NCI-H1930 (cell line): ENCODE measurements at places on chromosomes 2 and 18.

GRCh38 chr2:102030855-102031527 lies 39.2 kb downstream of the IL1R2 start:
- no peak for DNase-seq

DNA sequence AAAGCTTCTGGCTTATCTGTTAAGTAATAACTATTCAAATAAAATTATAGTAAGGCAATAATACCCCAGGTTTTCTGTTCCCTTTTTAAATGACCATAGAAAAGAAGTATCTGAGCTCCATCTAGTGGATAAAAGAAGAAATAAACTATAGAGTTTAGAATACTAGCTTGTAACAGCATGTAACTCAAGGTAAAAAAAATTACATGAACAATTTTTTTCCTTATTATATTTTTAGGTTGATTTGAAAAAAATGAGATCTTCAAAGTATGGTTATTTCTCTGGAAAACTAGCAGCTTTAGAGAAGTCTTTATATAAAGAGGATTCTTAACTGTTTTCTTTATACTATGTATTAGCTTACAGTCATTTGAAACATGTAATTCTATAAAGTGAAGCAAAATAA lies 58.1 kb downstream of the NCKAP1 start:
- DNase-seq = no peak

GRCh38 chr2:102433973-102434654 lies 11.2 kb downstream of the IL18RAP start:
- DNase-seq = no peak

GRCh38 chr2:96636551-96637171 lies 1.5 kb downstream of the KANSL3 start:
- DNase-seq = no peak

DNA sequence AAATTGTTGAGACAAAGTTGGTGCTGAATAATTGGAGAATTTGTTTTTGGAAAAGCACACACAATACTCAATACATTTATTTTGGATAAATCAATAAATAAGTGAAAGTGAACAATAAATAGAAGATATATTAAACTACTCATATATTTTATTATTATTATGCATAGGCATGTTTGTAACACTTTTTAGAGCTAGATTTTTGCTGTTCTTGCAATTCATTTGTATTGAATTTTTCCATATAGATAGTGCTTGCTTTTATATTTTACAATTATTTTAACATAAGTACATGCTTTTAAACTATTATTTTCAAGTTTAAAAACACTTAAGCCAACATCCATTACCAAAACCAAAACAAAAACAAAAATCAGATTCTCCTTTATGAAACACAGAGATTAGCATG lies 43.9 kb downstream of the BAZ2B start:
- DNase-seq = no peak

DNA sequence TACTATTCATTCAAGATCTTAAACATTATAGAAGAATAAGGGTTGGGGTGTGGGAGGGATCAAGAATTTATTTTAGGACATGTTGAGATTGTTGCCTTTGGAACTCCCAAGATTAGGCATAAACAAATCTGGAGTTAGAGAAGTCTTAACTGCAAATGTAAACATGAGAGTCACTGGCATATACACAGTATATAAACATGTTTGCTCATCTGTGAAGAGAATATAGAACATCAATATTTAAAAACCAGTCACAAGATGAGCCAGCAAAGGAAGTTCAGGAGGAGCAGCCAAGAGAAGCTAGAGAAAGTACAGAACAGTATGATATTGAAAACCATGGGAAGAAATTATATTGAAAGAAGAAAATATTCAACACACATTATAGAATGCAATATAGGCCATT lies 638.6 kb upstream of the SLC39A10 start:
- no peak for DNase-seq

DNA sequence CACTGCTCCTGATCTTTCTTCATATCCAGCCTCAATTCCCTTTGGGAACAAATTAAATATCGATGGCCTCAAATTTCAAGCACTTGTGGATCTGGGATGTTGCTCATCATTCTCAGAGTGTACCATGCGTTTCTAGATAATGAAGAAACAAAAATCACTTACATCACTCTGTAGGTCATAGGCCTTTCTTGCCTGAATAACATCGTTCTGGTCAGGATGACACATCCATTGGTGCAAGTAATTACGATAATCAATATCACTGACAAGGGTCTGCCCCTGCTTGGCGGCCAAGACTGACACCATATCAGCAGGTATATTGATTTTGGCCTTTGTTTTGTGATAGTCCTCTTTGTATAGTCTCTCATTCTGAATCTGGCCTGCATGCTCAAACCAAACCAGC lies 157.3 kb downstream of the RIF1 start:
- no peak for DNase-seq

- no peak for DNase-seq
These were observed 3.8 kb upstream of the EGR4 start for GRCh38 chr2:73297151-73297559.

GRCh38 chr2:121412349-121412748 lies 118.3 kb upstream of the RNU4ATAC start:
- no peak for DNase-seq

DNA sequence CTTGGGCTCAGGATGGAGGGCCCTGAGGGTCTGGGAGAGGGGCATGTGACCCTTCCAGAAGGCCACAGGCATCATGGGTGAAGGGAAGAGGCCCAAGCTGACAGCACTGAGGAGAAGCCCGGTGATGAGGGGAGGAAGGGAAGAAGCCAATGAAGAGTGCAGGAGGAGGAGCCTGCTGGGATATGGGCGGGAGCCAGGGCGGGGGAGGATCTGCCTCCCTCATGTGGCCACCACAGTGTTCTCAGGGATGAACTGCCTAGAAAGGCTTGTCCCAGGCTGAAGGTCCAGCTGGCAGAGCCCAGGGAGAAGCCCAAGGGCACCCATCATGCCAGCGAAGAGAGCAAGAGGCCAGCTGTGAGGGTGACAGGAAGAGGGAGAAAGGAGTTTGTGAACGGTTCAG lies 24.6 kb upstream of the PLB1 start:
- DNase-seq = no peak

GRCh38 chr2:69141061-69141460 lies 128.1 kb downstream of the ANTXR1 start:
- no peak for DNase-seq
